CD4-positive, CD25-positive, alpha-beta regulatory T cell (primary cell): ENCODE measurements at places on chromosomes 2 and 18.

- DNase-seq, result no peak
Measured at GRCh38 chr2:159454185-159454584, 162.2 kb downstream of the BAZ2B start.

DNA sequence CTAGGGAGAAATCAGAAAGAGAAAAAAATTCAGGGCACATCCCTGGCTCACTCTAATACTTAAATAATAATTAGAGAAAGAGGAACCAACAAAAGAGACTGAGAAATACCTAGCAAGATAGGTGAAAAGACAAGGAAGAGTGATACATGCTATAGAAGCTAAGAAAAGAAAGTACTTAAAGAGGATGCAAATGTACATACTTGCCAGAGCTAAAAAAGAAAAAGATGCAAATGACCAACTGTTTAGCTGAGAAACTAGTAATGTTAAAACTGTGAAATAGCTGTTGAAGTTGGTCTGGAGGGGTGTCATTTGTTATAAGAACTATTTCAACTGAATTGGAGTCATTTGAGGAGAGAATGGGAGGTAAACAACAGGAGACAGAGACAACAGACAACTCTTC lies 412.2 kb downstream of the SPAG16 start:
- DNase-seq, result no peak

- no peak for DNase-seq
Measured at GRCh38 chr2:407630-408029, 119.7 kb upstream of the ALKAL2 start.

DNA sequence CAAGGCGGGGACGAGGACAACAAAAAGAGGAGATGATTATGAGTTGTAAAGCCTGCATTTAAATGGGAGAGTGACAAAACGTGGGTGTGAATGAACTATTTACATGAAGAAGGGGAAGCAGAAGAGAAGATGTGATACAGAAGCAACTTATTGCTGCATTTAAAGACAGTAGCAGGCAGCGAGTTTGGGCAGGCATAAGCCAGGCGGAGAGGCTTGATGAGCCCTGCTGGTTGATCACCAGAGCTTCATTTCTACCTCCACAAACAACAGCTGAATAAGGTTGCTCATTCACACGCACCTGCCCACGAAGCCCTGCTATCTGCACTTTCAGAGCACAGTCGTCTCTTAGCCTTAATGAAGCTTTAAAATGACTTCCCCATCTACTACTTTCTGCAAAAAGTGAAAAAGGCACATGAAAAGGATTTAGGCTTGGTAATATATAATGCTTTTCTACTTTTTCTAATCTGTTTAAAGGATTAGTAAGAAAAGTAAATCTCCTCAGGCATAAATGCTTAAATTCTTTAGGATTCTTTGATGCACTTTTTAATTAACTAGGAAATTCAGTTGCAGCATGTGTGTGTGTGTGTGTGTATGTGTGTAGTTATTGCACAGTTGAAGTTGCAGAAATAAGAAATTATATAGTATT lies 3.1 kb downstream of the SLC38A11 start:
- no peak for DNase-seq

DNA sequence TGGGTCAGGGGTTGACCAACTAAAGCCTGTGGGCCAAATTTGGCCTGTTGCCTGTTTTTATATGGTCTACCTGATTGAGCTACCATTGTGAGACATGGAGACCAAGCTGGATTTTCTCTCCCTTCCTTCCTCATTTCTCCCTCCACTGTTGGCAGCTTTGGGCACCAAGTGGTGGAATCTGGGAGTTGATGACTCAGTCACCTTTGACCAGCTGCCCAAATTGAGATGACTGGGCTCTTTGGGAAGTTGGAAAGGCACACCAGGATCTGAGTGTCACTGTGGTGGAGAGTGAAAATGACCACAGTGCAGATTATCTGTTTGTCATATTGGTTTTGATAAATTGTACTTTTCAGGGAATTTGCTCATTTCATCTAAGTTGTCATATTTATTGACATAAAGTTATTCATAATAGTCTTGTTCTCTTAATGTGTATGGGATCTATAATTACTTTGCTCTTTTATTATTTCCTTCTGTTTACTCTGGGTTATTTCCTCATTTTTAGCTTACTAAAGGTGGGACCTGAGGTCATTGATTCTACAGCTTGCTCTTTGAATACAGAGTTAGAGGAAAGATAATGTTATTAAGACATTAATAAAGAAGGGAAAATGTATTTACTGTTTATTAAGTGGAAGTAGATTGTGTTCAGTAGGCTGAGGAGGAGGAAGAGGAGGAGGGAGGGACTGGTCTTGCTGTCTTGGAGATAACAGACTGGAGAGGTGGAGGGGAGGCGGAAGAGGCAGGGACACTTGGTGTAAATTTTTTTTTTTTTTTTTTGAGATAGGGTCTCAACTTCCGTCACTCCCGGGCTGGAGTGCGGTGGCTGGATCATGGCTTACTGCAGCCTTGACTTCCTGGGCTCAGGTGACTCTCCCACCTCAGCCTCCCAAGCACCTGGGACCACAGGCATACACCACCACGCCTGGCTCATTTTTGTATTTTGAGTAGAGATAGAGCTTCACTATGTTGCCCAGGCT lies 31.8 kb downstream of the AGFG1 start:
- no peak for DNase-seq

DNA sequence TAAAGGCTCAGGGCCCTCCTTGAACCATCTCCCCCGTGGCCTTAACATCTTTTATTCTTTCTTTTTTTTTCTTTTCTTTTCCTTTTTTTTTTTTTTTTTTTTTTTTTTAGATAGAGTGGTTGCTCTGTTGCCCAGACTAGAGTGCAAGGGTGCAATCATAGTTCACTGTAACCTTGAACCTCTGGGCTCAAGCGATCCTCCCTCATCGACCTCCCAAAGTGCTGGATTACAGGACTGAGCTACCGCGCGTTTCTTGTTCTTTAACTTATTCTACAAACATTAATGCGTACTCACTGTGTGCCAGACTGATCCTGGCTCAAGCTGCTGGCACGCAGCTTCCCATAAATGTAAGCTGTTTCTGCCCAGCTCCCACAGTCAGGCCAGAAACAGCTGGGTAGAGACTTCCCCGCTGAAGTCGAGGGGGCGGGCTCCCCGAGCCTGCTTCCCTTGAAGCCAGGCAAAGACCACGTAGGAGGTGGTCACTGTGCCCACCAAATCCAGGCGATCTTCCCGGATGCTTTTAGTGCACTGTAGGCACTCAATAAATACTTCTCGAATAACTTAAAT lies 29.2 kb upstream of the ATP6V1B1 start:
- no peak for DNase-seq

DNA sequence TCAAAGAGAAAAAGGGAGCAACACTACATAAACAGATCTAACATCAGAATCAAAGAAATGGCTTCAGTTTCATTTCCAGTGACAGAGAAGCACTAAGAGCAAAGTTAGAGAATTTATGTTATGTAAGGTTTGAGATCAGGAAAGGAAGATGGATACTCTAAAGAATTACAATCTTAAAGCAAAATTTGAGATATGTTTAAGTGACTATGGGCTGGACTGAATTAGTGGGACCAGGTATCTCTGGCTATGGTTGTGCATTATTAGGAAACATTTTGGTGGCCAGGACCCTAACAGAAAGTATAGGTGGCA lies 208.2 kb downstream of the CCDC178 start:
- DNase-seq, result no peak

- DNase-seq, result no peak
Measured at GRCh38 chr2:219282943-219283581, 3.9 kb downstream of the DNAJB2 start.

- no peak for DNase-seq
Measured at GRCh38 chr2:62450716-62451191, 55.2 kb downstream of the TMEM17 start.
